Vagina (tissue), 2 donors: ENCODE measurements at places on chromosomes 11 and 22.

GRCh38 chr11:86152006-86152862 is 83.3 kb upstream of the PICALM start:
- H3K36me3 ChIP-seq: no peaks in the 10 kb centered on the region
- DNase-seq: no peak
- no peak overlapping the region for H3K4me3 ChIP-seq
- peak overlapping the region; percentile 63 for H3K27ac ChIP-seq

DNA sequence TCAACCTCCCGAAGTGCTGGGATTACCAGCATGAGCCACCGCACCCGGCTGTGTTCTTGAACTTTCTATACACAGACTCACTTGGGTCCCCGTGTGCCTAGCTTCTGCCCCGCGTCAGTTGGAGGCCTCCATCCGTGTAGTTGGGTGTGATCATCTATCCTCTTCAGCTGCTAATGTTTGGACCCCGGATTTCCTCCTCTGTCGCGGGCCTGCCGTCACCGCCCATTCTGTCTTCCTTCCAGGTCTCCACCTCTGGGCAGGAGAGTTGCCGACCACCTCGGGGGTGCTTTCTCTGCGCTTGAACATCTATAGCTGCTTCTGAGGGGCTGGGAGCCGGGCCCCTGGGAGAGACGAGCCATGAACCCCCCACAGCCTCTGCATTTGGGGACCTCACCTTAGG is 5.5 kb downstream of the CDC42EP1 start:
- peaks cover 97% of the 10 kb centered on the region for H3K4me1 ChIP-seq
- peak overlapping the region; percentile 77 for H3K27ac ChIP-seq

GRCh38 chr11:122050021-122050690 is 65.9 kb downstream of the BLID start:
- H3K4me1 ChIP-seq: no peaks in the 10 kb centered on the region
- no peak for DNase-seq
- no peaks in the 10 kb centered on the region for H3K27me3 ChIP-seq

GRCh38 chr11:99960536-99960935 is 726.6 kb upstream of the ARHGAP42 start:
- no peak overlapping the region for H3K27ac ChIP-seq
- no peak overlapping the region for H3K4me3 ChIP-seq
- no peak for DNase-seq
- H3K36me3 ChIP-seq: no peaks in the 10 kb centered on the region

- H3K36me3 ChIP-seq: no peaks in the 10 kb centered on the region
- no peak overlapping the region for H3K27ac ChIP-seq
- DNase-seq: no peak
- no peaks in the 10 kb centered on the region for H3K4me1 ChIP-seq
- no peaks in the 10 kb centered on the region for H3K27me3 ChIP-seq
Observed at GRCh38 chr11:73510877-73511276, 87.0 kb downstream of the FAM168A start.

GRCh38 chr11:61691380-61692156 is 11.4 kb downstream of the DAGLA start:
- H3K27me3 ChIP-seq: no peaks in the 10 kb centered on the region
- H3K27ac ChIP-seq: no peak overlapping the region
- H3K4me1 ChIP-seq: peaks cover 45% of the 10 kb centered on the region
- H3K36me3 ChIP-seq: no peaks in the 10 kb centered on the region

DNA sequence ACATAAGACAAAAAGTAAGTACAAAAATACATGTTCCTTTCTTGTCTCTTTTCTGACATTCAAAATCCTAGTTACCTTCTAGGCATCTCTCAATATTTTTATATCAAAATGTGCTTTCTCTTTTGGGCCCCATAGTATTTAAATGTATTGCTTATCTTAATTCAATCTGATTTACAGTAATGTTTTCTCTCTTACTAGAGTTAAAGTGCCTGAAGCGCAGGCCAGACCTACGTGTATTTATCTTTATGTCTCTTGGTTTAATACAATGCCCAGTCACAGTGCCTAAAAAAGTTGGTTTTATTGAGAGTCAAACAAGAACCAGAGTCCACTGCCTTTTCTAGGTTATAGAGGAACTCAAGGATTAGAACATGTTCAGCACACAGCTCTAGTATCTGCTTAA is 64.3 kb downstream of the FANCF start:
- H3K36me3 ChIP-seq: no peaks in the 10 kb centered on the region
- no peak overlapping the region for H3K27ac ChIP-seq
- no peak overlapping the region for H3K4me3 ChIP-seq
- DNase-seq: no peak

- no peaks in the 10 kb centered on the region for H3K27me3 ChIP-seq
- peak overlapping the region; percentile 86 for H3K27ac ChIP-seq
- DNase-seq: no peak
- H3K36me3 ChIP-seq: no peaks in the 10 kb centered on the region
Observed at GRCh38 chr22:24147666-24148065, 33.6 kb upstream of the SUSD2 start.

- H3K4me3 ChIP-seq: no peak overlapping the region
- no peaks in the 10 kb centered on the region for H3K36me3 ChIP-seq
- DNase-seq: no peak
- H3K27me3 ChIP-seq: no peaks in the 10 kb centered on the region
Observed at GRCh38 chr11:75946531-75947530, 131.8 kb downstream of the UVRAG start.

GRCh38 chr22:19818324-19819207 is 36.1 kb downstream of the GNB1L start:
- no peak overlapping the region for H3K4me3 ChIP-seq
- no peak overlapping the region for H3K27ac ChIP-seq
- no peaks in the 10 kb centered on the region for H3K4me1 ChIP-seq
- H3K27me3 ChIP-seq: no peaks in the 10 kb centered on the region
- peak; percentile 93 for DNase-seq
